ENCODE measurements at places on chromosomes 13 and 19.

DNA sequence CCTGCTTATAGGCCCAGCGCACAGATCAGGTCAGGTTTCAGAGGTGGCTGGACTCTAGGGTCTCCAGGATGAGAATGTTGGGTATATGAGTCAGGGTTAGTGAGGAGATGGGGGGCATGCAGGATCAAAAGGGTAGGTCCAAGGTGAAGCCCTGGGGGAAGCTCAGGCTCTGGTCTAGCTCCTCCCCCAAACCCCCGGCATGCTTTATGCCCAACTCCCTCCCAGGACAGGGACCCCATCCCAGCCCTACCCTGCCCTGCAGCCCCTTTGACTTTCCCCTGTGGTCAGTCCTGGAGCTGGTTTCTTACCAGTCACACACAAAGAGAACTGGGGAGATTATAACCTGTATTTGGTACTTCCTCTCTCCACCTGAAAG is 9.8 kb upstream of the CEACAM18 start:
- DNase-seq, result no peak

DNA sequence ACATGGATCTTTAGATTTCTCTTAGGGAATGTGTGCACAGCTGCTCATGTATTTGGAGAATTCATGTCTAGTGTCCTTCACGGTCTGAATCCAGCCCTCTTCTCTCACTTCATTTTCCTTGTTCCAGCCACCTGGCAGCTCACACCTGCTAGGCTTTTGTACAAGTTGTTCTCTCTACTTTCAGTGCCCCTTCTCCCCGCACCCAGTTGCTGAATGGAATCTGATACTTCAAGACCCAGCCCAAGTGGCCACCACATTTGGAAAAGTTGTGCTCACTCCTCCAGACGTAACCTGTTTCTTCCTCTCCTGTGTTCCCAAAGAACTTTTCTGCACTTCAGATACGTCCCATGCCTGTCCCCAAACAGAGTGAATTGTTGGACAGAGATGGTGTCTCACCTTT is 235.6 kb downstream of the SHISA2 start:
- no peak for DNase-seq

DNA sequence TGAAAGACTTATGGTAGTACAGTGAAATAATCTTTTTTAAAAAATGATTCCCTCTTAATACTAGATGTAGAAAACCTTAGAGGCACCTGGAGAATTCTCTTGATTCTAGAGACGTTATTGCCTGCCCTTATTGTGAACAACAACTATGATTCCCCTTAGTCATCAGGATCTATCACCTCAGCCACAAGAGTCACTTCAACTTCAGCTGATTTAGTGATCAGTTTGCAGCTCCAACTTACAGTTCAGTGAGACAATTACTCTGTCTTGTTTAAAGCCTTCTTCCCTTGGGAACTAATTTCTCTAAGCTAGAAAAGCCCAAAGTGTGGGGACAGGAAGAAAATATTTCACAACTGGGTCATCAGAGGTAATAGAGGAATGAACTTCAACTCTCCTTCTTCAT is 254.3 kb upstream of the SLITRK1 start:
- no peak for DNase-seq

GRCh38 chr19:19259741-19260140 is 13.4 kb downstream of the TM6SF2 start:
- no peak for DNase-seq
